PC-9 (cell line): ENCODE measurements at places on chromosomes 16 and 17. TPM values are rescaled to one million over a fixed set of nuclear protein-coding genes. Genes with fewer than 3 reads are reported as not detected.
A peak's percentile ranks its signal among the peaks of the same experiment; 100 is the strongest.

GRCh38 chr17:45189009-45189408 is 27.3 kb downstream of the HEXIM2 start:
- no peaks in the 10 kb centered on the region for H3K36me3 ChIP-seq
- no peaks in the 10 kb centered on the region for H3K27me3 ChIP-seq
- H3K4me1 ChIP-seq = peaks cover 4% of the 10 kb centered on the region

GRCh38 chr17:66724581-66725341 is 110.2 kb upstream of the CACNG5 start:
- H3K36me3 ChIP-seq = no peaks in the 10 kb centered on the region
- no peaks in the 10 kb centered on the region for H3K4me1 ChIP-seq
- H3K27ac ChIP-seq = no peak overlapping the region
- H3K4me3 ChIP-seq = no peak overlapping the region

DNA sequence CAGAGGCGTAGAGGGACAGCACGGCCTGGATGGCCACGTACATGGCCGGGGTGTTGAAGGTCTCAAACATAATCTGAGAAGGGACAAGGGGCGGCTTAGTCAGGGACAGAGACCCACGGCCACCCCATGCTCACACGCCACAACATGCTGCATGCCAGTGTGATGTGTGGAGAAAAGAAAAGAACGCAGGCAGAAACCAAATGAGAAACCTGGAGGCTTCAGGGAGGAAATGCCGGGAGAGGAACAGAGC is 1.1 kb downstream of the ACTG1 start:
- peaks cover 12% of the 10 kb centered on the region for H3K4me1 ChIP-seq
- DNase-seq = no peak
- H3K4me3 ChIP-seq = peak overlapping the region; percentile 81

Gene MARCHF10
- total RNA-seq = 8.0 and 9.6 TPM in 2 replicates

DNA sequence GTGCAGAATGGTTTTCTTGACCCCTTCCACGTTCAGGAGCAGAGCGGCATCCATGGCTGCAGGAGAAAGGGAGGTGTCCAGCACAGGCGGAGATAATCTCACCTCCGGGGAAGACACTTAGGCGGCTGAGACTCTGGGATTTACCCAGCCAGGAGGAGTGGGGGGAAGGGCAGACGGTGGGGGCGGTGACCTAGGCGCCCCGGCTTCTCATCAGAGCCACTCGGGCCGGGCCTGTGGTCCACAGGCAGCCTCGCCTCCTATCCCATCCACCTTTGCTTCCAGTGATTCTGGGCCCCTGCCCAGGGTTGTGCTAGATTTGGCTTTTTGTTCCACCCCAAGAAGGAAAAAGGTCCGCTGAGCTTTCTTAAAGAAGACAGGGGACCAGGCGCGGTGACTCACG is at the start of gene AIPL1:
TSS of gene AIPL1 (minus strand) at position 71 of the 400 bp plus-strand sequence. CDS start at position 54, 17 bp downstream.
- no peaks in the 10 kb centered on the region for H3K4me1 ChIP-seq
- DNase-seq = no peak
- H3K27ac ChIP-seq = no peak within 1 kb of the TSS
- H3K4me3 ChIP-seq = no peak within 1 kb of the TSS

- H3K36me3 ChIP-seq = peaks cover 7% of the 10 kb centered on the region; the same call in 1 of the 2 replicates
- H3K4me1 ChIP-seq = peaks cover 5% of the 10 kb centered on the region
- no peak for DNase-seq
- no peaks in the 10 kb centered on the region for H3K27me3 ChIP-seq
Observed at GRCh38 chr16:53884748-53885147, 180.8 kb downstream of the FTO start.

Gene BRIP1
- total RNA-seq = 14.4 and 16.0 TPM in 2 replicates
